ENCODE measurements at places on chromosomes 4 and X. TPM values are rescaled to one million over a fixed set of nuclear protein-coding genes. Genes with fewer than 3 reads are reported as not detected.

GRCh38 chr4:8759987-8760386, 111.7 kb downstream of the HMX1 start:
- peaks cover 36% of the 10 kb centered on the region for H3K27me3 ChIP-seq
- no peaks in the 10 kb centered on the region for H3K36me3 ChIP-seq
- no peak overlapping the region for H3K4me3 ChIP-seq
- no peak overlapping the region for H3K27ac ChIP-seq

- DNase-seq = no peak
- peaks cover 11% of the 10 kb centered on the region for H3K4me1 ChIP-seq
- no peak overlapping the region for H3K27ac ChIP-seq
- H3K4me3 ChIP-seq = no peak overlapping the region
- H3K36me3 ChIP-seq = peaks cover under 1% of the 10 kb centered on the region
- no peaks in the 10 kb centered on the region for H3K27me3 ChIP-seq
These were observed 6.9 kb upstream of the RAP2C start for GRCh38 chrX:132226169-132226568.

DNA sequence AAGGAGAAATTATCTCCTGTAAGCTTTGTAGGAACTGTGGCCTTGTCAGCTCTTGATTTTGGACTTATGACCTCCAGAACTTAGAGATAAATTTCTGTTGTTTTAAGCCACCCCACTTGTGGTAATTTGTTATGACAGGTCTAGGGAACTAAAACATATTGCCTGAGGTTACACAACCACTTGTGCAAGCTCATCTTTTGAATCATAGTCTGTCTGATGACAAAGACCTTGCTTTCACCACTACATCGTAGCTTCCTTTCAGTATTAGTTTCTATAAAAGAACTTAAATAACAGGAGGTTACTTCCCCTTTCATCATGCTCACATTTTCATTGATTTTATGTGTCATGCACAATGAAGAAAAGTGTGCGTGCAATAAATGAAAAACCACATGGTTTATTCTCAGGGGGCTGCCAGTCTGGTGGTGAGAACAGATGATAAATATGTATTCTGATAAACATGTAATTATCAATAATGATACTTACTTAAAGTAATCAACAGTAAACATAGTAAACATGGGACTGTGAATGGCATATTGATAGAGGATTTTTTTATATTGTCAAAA, 690.0 kb upstream of the HS3ST1 start:
- DNase-seq = no peak
- H3K27me3 ChIP-seq = no peaks in the 10 kb centered on the region
- H3K27ac ChIP-seq = no peak overlapping the region
- no peak overlapping the region for H3K4me3 ChIP-seq

DNA sequence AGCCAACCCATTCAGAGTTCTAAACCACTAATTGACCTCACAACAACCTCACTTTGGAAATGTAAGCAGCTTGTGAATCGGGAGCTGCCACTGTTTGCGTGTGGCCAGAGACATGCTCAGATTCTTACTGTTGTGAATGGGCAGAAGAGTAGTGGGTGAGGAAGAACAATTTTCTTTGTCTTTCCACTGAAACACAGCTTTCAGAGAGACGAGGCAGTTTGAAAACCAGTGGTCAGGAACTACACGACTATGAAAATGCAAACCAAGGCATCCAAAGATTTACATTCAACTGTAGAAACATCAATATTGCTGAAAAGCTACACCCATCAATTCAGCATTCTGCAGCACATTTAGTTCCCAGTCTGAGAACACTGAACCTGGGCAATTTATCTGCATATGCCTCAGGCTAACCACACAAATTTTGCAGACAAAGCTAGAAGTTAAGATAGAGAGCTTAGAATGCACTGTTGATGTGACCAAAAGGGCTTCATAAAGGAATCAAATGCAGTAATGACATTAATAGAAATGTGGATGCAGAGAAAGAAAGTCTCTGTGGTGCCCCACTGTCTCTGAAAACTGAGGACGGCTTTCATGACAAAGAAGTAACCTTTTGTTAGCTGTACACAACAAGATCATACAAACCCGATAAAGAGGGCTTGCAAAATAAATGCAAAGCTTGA, 134.3 kb downstream of the APBB2 start:
- H3K4me3 ChIP-seq = no peak overlapping the region
- peaks cover 2% of the 10 kb centered on the region for H3K36me3 ChIP-seq
- no peak for DNase-seq
- peak overlapping the region; percentile 39 for H3K27ac ChIP-seq
- H3K4me1 ChIP-seq = peaks cover 22% of the 10 kb centered on the region

GRCh38 chr4:73867783-73868182, 1.4 kb upstream of the CXCL1 start:
- H3K27me3 ChIP-seq = peaks cover 86% of the 10 kb centered on the region
- H3K4me3 ChIP-seq = no peak overlapping the region
- H3K36me3 ChIP-seq = no peaks in the 10 kb centered on the region

IL3RA gene
- total RNA-seq = 0.16 TPM

HEPH gene
- total RNA-seq = 126 TPM

ARHGEF38 gene
- 0.22 TPM for total RNA-seq

UGT2B28 gene
- not detected for total RNA-seq

All from mesothelial cell of epicardium (in vitro differentiated cells).